ENCODE measurements at places on chromosomes 3 and 15.

DNA sequence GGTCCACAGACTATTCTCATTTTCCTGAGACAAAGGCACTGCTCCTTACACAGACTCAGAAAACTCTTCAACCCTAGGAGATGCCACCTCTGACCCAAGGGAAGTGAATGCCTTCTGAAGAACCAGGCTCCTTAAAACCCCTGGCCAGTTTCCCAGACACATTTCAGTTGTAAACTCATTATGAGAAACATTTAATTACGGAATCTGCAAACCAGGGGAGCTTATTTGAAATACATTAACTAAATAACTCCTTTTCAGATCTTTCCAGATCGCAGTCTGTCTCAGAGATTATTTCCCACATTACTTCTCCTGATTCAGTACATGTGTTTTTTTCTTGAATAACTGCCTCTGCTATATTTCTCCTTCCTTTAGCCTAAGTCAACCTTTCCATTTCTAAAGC, 17.6 kb downstream of the MYO5A start:
- DNase-seq, result no peak

GRCh38 chr15:34436956-34437442, 609 bp downstream of the GOLGA8A start:
- no peak for DNase-seq

DNA sequence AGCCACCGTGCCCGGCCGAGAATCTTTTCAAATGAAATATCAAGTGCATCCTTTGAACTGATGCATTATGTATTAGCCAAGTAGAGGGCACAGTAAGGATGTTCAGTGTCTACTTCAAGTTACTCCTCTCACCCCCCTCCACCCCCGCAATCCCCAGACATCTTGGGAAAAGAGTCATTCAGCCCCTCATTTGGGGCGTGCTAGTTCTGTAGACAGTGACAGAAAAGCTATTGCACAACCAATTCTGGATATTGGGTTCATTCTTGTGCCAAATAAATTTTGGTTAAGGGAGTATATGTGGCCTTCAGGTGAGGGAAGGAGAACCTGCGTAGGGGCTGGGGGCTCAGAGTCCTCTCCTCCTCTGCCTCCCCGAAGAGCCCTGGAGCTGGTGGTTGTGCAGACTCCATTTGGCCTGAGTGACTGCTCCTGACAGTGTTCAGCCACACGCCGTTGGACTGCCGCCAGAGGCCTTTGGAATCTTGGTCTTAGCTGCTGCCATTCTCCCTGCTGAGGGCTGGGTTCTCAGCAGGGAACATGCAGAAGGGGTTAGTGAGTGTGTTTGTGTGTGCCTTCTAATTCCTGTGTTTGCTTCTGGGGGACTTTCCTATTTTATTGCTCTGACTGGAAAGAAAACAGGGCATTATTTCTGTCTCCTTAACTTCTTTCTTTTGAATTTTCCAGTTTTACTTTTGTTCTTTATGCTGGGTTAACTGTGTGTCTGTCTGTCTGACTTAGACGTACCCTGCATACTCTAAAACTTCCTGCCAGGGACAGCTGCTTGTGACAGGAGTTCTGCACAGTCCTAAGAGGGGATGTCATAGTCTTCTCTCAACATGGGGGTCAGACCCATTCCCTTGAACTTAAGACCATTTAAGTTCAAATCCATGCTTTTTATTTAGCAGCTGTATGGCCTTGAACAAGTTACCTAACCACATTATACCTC, 21.0 kb downstream of the RARB start:
- no peak for DNase-seq

- no peak for DNase-seq
Measured at GRCh38 chr3:150074277-150074676, 103.6 kb upstream of the PFN2 start.
